Tongue (tissue), 3 donors: ENCODE measurements at places on chromosomes 11 and 22.

GRCh38 chr11:36389811-36390210 lies 93.7 kb downstream of the PRR5L start:
- DNase-seq, result no peak

DNA sequence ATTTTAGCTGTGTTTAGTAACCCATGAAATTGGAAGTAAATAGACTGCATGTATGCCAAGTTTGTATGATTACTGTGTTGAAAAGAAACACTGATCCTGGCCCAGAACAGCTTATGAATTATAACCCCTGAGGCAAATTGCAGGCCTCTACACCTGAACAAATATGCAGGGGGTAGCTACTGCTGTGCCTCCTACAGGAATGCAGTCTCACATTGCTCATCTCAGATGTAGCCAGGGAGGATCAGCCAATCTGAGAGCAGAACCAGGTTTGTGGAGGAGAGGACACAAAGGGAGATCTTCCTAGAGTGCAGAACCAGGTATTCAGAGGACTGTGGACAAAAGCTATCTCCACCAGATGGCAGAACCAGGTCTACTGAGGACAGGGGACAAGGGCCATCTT lies 442.2 kb upstream of the DDI1 start:
- no peak for DNase-seq

DNA sequence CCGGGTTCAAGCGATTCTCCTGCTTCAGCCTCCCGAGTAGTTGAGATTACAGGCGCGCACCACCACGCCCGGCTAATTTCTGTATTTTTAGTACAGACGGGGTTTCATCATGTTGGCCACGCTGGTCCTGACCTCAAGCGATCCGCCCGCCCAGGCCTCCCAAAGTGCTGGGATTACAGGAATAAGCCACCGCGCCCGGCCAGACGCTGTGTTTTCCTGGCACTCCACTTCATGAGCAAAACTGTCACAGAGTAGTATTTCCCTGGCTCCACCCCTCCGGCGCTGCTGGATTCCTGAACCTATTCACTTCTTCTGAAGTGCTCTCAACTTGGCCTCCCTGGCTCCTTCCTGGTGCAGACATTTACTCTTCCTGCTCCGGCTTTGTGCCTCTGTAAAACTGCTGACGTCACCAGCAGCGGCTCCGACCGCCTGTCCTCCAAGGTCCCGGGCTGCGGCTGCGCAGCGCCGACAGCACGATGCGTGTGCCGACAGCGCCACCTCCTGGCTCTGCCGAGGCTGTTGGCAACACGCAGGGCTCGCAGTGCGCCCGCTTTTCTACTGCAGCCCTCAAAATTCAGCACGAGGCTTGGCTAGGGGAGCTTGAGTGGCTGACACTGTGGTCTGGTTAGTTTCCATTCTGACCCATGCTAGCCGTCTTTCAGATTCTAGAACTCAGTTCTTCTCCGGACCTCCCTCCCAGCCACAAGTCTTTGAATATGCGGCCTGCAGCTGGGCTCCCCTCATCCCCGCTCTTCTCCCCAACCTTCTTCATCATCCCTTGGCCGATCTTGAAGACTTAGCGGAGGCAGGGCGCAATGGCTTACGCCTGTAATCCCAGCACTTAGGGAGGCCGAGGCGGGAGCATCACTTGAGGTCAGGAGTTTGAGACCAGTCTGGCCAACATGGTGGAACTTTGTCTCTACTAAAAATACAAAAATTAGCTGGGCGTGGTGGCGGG lies 36.6 kb downstream of the APOL3 start:
- DNase-seq, result peak; percentile 98

GRCh38 chr11:64259533-64260067 lies 8.3 kb downstream of the PLCB3 start:
- DNase-seq, result no peak

DNA sequence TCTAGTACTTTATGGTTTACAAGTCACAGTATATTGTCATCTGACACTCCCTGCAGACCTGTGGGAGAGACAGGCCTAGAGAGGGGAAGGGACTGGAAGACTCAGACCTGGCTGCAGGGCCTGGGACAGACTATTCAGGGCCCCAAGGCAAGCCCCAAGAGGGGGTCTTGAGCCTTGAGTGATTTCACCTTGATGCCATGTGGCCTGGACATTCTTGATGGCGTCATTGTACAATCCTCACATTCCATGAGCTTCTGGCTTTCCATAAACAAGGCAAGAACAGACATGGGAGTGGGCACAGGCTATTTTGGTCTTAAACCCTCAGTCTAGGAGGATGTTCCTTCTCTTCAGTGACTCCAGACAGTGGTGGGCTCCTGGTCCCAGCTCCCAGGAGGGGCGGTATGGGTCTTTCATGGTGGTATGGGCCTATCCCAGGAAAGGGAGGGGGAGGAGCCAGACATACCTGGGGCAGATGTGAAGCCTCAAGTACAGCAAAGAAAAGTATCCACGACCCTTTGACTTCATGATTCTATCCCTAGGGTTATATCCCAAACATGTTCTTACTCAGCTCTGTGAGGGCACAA lies 1.8 kb upstream of the TBC1D10A start:
- no peak for DNase-seq

DNA sequence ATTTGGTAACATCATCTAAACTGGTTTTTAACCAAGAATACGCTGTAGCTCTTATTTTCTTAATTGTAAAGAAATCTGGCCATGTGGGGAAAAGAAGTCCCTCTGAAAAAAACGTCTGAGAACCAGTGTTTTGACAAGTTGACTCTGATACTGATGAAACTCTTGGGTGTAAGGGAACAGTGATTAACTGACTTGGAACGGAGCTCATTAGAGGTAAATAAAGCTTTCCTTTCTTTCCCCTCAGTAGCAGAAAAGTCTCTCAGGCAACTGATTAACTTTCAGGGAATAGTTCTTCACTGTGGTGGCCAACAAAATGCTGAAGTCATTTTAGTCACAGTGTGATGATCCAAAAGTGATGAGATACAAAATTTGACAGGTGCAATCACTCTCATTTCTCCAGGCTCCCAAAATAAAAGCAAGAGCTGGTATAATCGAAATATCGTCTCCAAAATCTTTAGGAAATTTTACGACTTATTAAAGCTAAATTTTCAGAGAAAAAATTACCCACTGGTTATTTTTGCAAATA lies 52.3 kb downstream of the SLC36A4 start:
- peak; percentile 63 for DNase-seq

DNA sequence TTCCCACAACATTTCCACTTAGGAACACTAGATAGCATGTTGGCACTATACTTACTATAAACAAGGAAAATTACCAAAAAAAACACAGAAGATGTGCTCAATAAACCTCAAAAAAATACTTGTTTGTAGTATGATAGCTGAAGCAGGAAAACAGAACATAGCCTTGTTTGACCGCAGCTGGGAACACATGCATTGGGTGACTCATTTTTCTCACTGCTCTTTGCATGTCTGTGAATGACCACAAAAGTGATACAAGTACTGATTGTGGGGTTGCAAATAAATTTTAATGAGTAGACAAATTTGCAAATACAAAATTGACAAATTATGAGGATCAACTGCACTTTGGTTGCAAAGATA lies 22.8 kb upstream of the GUCY1A2 start:
- DNase-seq, result no peak

- peak; percentile 68 for DNase-seq
These were observed 21.5 kb downstream of the NUP98 start for GRCh38 chr11:3775736-3776406.

DNA sequence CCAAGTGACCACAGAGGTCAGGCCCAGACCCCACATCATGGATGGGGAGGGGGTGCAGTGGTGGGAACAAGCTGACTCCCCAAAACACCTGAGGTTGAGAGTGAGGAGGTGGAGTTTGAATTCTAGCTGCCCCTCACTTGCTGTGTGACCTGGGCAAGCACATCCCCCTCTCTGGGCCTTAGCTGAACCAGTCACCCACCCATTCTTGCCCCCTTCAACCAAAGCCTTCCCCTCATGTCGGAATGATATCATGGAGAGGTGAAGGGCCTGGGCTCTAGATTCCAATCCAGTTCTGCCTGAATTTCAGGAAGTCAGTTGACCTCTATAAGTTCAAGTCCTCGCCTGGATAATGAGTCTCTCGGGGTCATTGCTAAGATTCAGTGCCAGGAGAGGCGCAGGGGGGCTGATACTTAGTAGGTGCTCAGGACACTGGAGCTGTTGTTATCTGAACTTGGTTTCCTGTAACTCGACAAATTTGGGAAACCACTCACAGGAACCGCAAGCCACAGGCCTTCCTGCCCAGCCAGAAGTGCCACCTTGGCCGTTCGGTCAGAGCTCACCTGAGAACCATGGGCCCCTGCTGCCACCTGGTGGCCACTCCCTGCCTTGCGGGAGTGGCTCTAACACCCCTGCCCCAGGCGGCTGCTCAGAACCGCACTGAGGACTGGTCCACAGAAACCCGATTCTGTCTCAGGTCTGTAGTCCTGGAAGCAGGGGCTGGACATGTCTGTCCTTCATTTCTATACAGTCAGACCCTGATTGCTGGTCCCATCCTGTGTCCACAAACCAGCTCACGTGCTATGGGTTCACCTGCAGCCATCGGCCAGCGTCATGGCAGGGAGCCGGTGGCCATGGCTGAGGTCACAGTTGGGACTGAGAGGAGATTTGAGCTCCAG lies 6.9 kb downstream of the CDC42EP1 start:
- DNase-seq, result peak; percentile 87

- no peak for DNase-seq
These were observed 42.1 kb upstream of the CRTAM start for GRCh38 chr11:122796128-122796717.

- peak; percentile 61 for DNase-seq
These were observed 4.8 kb upstream of the IGF2 start for GRCh38 chr11:2143799-2144543.

- DNase-seq, result no peak
These were observed 1278.0 kb upstream of the CNTN5 start for GRCh38 chr11:97742717-97743116.

- no peak for DNase-seq
These were observed 31.6 kb downstream of the SBF1 start for GRCh38 chr22:50443197-50443596.

GRCh38 chr11:65113361-65113756 lies 1.7 kb downstream of the TM7SF2 start:
- peak; percentile 38 for DNase-seq

- DNase-seq, result no peak
These were observed 98.7 kb downstream of the RNF169 start for GRCh38 chr11:74847395-74847794.

DNA sequence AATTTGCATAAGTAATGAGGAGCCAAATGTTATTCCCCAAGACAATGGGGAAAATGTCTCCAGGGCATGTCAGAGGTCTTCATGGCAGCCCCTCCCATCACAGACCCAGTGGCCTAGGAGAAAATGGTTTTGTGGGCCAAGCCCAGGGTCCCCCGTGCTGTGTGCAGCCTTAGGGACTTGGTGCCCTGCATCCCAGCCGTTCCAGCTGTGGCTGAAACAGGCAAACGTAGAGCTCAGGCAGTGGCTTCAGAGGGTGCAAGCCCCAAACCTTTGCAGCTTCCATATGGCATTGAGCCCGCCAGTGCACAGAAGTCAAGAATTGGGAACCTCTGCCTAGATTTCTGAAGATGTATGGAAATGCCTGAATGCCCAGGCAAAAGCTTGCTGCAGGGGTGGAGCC lies 79.9 kb downstream of the FAM181B start:
- DNase-seq, result no peak

- DNase-seq, result no peak
These were observed 741 bp downstream of the CARS1 start for GRCh38 chr11:3056296-3057068.

DNA sequence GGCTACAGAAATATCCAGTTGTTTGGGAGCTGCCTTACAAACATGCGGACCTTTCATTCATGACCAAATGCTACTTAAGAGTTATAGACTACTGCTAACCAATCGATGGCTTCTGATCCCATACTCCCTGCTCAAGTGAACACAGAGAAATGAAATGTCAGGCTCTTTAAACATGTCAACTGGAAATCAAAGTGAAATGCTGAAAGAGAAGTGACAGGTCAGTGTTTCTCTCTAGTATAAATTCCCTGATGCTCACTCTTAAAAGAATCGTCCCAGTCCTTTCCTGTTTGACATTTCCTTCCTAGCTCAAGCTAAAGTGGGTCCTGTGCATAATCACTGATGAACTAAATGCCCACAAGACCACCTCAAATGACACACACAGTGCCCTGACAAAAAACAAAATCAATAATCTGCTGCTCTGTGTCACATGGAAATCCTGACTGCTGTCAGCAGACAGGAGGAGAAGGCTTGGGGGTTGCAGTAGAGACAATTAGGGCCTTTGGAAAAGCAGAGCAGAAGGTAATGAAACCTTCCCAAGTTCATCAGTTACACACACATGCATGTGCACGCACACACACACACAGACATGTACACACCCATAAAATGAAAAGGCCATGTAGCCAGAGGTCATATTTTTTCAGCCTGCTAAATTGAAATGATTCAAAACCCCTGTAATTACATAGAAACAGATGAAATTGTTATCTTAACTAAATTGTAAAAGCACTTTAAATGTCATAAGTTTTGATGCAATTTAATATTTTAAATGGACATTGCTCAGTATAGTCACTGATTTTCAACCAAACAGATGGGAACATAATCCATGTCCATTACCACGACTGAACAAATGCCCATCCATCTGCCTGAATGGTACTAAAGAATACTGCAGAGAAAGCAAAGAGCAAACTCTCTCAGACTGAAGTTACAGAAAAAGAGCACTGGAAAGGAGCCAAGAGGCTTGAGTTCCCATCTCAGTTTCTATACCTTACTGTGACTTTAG lies 330.7 kb downstream of the TTC28 start:
- DNase-seq, result no peak

DNA sequence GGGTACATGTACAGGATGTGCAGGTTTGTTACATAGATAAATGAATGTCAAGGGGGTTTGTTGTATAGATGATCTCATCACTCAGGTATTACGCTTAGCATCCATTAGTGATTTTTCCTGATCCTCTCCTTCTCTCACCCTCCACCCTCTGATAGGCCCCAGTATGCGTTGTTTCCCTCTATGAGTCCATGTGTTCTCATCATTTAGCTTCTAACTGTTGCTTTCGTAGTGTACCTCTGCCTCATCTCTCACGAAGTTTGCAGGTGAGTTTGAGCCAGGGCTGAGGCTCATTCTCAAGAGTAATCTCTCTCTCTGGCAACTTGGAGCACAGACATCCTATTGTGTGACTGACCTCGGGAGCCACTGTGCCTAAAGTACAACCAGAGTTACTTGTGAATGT lies 4.7 kb upstream of the HBE1 start:
- DNase-seq, result no peak

DNA sequence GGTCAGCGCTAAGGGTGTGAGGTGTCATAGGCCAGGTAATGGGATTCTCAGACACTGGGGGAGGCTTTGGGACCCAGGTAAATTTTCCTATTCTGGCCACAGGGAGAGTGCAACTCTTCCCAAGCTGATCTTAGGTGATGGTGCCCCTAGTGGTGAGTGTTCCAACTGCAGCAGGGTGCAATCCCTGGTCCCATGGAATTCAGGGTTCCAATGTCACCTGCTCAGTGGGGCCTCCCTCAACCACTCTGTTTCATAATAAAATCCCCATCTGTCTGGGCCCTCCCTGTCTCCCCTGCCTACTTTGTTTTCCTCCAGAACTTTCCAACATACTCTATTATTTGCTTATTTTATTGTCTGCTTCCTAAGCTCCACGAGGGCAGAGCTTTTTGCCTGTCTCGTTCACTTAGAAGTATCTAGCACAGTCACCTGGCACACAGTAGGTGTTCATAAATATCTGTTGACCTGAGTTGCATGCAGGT lies 2.9 kb upstream of the SGSM1 start:
- DNase-seq, result peak; percentile 57

- DNase-seq, result peak; percentile 10
These were observed 363.0 kb downstream of the LUZP2 start for GRCh38 chr11:24859801-24860300.

GRCh38 chr11:14218728-14219127 lies 140.3 kb downstream of the RRAS2 start:
- DNase-seq, result no peak

- DNase-seq, result peak; percentile 44
These were observed at the start of gene OVOL1 for GRCh38 chr11:65786786-65787636. Gene OVOL1, plus strand, starts transcription at chr11:65787063. Its CDS starts 311 bp downstream, at chr11:65787374.
